ENCODE measurements at places on chromosomes 12 and 14.
A peak's percentile ranks its signal among the peaks of the same experiment; 100 is the strongest.

- DNase-seq = no peak
Measured at GRCh38 chr12:86118161-86118560, 138.0 kb downstream of the MGAT4C start.

DNA sequence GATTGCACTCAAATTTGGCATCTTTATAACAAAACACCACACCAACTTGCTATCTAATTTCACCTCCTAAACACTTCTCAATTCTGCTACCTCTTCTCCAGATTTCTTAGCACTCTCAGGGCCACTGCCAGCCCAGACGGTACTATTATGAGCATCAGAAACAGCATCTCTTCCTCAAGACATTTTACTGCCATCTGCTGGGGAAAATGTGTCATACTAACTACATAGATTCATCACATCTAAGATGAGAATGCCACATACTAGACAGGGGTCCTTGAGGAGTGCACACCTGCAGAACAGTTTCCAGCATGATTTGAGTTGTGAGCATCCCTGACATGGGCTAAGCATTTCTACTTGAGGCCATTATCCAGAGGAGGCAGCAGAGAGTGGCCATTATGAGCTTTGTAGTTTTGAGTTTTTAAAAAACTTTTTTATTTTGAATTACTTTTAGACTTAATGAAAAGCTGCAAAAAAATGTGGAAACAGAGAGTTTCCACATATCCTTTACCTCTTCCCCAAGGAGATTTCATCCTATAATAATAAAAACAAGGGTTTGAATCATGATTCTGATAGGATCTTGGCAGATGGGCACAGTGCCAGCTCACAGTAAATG, 15.1 kb upstream of the GRIP1 start:
- DNase-seq = peak; percentile 61

DNA sequence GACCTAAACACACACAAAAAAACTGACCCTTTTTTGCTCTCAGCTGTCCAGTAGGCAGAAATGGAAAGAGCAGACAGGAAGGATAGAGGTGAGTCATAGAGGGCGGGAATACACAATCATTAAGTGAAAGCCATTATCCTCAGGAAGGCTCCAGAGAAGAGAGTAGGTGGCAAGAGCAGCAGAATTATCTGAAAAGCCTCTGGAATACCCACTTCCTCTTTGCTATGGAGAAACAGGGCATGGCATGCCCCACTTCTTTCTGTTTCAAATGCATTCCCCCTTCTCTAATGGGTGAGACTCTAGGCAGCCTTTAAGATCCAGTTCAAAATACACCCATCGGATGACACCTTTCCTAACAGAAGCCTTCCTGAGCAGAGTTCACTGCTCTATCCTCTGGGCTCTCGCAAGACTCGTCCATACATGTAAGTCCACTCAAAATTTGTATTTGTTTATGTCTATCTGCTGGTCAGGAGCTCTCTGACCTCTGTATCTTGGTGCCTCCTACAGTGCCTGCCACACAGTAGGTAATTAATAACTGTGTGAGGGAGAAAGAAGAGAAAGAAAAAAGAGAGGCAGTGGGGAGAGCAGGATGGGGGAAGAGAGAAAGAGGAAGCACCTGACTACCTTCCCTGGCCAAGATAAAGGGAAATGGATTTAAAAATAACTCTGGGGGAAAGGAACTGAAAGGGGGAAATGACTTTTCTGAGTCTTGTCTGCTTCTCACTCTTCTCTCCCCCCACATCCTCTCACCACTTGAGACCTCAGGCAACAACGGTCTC, 8.5 kb downstream of the KLHL33 start:
- DNase-seq = no peak

- peak; percentile 93 for DNase-seq
Measured at GRCh38 chr12:51590347-51591015, 552 bp upstream of the SCN8A start.

DNA sequence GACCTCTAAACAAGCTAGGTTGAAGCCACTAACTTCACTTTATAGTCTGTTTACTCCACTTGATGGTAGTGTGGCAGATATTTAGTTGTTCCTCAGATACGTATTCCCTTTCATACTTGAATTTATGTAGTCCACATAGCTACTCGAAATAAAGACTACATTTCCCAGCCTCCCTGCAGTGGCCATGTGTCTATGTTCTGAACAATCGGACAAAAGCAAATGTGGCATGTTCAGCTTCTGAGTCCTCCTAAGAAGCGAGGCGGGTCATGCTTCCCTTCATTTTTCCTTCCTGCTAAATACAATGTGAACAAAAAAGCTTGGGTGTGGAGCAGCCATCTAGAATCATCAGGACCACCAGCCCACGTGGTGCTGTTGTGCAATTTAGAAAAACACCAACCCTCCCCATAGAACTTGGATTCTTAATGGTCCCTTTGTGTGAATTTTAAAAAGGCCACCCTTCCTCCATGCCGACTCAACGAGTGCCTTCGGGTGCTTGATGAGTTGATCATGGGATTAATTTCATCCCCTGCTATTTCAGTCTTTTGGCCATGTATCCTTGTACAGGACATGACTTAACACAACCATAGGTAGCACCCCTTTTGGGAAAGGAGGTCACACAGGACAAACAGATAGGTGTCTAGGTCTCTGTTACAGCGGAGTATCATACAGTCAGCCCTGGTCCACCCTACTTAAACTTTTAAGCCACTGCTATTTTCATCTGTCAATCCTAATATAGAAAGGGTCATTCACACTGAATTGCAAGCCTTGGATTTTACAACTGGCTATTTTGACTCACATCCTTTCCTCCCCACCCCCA, 60.7 kb downstream of the ZFC3H1 start:
- no peak for DNase-seq

- DNase-seq = no peak
Measured at GRCh38 chr12:5432011-5432400, at the start of gene NTF3. TSS of gene NTF3 (plus strand) at chr12:5432108. CDS start at chr12:5432325, 217 bp downstream.

DNA sequence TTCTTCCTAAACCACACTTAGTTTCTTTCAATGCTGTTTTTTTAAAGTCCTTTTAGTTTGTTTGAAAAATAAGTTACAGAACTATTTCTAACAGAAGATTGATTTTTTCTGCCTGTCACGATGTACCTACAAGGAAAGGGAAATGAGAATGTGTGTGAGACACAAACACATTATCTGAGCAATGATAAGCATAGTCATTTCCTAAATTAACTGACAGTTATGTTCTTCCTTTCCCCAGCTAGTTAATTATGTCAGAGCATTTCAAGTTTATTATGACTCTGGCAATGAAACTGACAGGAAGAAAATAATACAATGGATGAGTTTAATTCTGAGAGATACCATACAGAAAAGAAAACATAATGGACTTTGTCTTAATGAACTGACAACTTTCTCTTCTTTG, 21.3 kb upstream of the LDHB start:
- no peak for DNase-seq

- DNase-seq = no peak
Measured at GRCh38 chr12:63302269-63302940, 151.4 kb upstream of the AVPR1A start.

DNA sequence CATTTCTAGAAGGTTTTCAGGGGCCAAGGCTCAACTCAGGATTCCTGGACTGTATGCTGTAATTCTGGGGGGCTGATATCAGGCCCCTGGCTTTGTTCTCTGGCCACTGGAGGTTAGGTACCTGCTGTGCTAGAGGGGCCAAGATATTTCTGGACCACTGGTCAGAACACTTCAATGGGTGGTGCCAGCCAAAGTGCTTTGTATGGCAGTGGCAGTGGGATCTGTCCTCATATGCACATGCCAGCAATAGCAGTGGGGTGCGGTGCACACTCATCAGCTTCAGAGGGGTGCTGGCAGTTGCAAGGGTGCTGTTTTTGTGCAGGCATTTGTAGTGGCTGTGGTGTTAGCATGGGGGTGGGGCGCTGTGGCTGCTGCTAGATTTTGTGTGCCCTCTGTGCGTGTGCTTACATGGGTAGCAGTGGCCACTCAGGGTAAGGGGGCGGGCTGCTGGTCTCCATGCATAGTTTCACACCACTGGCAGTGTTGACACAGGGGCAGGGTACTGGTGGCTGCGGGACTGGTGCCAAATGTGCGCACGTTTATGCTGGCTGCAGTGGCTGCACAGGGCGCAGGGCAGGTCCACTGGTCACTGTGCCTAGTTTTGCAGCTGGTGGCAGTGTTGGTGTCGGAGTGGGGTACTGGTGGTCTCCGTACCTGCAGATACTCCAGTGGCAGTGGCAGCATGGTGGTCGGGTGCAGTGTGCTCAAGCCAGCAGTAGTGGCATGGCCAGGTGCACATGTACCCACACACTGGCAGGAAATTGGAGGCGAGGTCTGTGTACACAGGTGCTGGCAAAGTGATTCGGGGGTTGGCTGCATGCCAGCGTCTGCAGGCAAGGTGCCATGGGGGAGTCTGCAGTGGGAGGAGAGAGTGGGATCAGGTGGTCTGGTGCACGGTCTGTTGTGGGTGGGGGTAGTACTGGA, 12.6 kb downstream of the NOPCHAP1 start:
- peak; percentile 94 for DNase-seq

DNA sequence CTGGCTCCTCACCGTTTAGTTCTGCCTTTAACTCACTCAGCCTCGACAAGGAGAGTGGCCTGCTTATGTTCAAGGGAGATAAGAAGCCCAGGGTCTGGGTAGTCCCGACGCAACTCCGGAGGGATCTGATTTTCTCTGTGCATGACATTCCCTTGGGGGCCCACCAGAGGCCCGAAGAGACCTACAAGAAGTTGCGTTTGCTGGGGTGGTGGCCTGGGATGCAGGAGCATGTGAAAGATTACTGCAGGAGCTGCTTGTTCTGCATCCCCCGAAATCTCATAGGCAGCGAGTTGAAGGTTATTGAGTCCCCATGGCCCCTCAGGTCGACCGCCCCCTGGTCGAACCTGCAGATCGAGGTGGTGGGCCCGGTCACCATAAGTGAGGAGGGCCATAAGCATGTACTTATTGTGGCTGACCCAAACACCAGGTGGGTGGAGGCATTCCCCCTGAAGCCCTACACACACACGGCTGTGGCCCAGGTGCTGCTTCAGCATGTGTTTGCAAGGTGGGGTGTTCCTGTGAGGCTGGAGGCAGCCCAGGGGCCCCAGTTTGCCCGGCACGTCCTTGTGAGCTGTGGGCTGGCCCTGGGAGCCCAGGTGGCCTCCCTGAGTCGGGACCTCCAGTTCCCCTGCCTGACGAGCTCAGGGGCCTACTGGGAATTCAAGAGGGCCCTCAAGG, 13.1 kb downstream of the CBLN3 start:
- DNase-seq = no peak

DNA sequence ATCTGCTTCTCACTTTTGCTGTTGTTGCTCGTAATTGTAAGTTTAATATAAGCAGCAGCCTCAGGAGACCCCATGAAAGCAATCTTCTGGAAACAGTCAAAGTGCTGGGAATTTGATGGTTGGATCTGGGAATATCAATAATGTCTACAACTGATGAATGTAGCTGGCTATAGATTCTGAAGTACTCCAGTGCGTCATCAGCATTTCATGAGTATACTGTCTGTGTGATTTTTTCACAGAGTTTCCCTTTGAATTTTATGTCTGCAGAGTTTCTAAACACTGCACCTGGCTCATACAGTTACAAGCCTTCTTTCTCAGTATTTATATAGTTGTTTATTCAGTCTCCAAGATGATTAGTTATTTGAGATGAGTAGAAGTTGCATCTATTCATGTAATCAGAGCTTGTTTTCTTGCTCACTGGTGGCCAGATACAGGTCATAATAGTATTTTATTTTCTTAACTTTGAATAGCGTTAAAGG, 222.3 kb downstream of the RAD51B start:
- DNase-seq = no peak

DNA sequence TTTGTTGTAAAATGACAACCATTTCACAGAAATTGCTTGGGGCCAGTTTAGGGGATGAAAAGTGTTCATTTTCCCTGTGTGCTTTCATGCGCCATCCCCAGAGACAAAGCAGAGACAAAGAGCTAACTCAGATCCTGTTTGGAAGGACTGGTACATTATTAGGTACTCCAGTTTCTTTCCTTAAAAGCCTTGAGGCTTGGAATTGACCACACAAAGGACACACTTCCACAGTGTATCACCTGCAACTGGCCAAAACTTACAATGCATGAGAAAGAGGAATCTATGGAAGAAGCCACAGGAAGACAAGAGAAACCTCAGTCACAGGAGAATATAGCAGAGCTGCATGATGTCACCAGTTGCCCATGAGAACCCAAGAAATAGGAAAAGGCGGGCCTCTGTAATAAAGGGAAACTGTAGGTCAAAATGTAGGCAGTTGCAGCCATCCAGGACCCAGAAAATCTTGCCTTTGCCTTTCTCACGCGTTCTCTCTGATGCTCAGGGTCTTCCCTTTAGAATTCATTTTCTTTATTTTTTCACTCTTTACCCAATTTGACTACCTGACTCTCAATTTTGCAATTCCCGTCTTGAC, 339.0 kb downstream of the RMST start:
- no peak for DNase-seq

DNA sequence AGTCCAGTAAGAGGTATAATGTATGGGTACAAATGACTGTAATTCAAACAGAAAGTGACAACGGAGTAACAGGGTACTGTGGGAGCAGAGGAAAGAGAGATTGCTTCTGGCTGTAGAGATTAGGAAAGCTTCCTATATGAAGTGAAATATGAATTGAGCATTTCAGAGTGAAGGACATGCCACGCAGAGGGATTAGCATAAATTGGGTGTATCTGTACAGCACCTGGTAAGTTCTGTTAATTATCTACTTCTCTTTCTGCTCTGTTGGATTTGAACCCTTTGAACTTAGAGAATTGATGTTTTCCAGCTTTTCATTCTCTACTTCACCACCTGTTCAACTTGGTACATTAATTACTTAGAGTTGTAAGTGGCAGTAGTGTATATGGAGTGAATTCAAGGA, 8.8 kb downstream of the STK38L start:
- DNase-seq = no peak

DNA sequence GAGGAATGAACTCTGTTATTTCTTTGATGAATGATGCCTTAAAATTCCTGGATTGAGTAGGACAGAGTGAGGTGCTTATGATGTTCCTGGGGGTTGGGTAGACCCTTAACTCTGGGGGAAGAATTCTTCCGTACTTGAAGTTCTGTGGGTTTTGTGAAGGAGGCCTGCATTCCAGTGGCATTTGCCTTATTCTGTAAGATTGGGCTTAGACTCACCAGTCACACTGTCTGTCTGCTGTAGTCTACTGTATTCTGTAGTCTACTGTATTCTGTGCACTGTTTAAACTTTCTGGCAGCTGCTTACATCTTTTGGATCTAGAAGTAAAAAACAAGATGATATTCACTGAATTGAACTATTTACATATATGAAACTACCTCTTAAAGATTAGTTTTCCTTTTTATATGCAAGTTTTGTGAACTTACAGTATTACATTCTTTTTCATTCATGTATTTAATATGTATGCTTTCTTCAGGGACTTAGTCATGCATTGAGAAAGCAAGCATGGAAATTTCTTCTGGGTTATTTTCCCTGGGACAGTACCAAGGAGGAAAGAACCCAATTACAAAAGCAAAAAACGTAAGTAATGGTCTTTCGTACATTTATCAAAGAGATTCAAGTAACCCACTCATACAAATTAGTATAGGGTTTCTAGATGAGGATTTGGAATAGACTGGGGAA, 42.3 kb upstream of the TPH2 start:
- no peak for DNase-seq

DNA sequence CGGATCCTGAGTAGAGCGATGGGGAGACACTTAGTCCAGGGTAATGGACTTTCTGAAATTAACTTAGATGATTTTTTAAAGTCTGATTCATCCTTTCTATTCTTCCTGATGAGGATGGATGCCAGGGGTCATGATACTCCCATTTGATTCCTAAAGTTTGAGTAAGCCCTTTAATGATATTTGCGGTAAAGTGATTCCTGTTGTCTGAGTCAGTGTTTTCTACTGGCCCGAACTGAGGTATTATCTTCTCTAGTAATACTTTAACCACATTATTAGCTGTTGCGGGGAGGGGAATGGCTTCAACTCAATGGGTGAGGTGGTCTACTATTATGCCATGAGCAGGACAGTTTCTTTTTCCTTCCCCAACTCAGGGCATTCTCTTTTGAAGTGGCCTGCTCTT, 111.6 kb downstream of the RIN3 start:
- no peak for DNase-seq
